ENCODE measurements at places on chromosomes 5 and 9. TPM values are rescaled to one million over a fixed set of nuclear protein-coding genes. Genes with fewer than 3 reads are reported as not detected.

SEMA4D gene
- total RNA-seq = 16.9 TPM

TMEM267 gene
- 22.5 TPM for total RNA-seq

DIPK1B gene
- 4.8 TPM for total RNA-seq

GDA gene
- not detected for total RNA-seq

RABEPK gene
- total RNA-seq = 9.9 TPM

- no peak for DNase-seq
These were observed 27.0 kb downstream of the CATSPER3 start for GRCh38 chr5:134994560-134995156.

DNA sequence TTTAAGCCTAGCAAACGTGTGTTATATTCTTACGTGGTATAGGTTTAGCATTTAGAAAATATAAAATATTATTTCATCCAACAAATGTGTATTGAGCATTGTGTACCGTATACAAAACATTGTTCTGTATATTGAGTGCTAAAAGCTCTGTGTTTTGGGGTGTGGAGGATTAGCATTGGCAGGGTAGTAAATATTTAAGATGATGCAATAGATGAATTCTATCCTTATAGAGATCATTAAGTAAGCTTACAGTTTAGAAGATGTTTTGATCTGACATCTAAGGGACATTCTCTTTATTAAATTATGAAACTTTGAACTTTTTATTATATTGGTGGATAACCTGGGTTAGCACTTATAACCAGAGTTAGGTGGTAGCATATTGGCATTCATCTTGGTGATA lies 48.5 kb upstream of the GLIPR2 start:
- no peak for DNase-seq

- no peak for DNase-seq
These were observed 73.0 kb downstream of the KCNIP1 start for GRCh38 chr5:170576602-170577535.

GRCh38 chr5:142432369-142432863 lies 107.6 kb upstream of the SPRY4 start:
- no peak for DNase-seq

DNA sequence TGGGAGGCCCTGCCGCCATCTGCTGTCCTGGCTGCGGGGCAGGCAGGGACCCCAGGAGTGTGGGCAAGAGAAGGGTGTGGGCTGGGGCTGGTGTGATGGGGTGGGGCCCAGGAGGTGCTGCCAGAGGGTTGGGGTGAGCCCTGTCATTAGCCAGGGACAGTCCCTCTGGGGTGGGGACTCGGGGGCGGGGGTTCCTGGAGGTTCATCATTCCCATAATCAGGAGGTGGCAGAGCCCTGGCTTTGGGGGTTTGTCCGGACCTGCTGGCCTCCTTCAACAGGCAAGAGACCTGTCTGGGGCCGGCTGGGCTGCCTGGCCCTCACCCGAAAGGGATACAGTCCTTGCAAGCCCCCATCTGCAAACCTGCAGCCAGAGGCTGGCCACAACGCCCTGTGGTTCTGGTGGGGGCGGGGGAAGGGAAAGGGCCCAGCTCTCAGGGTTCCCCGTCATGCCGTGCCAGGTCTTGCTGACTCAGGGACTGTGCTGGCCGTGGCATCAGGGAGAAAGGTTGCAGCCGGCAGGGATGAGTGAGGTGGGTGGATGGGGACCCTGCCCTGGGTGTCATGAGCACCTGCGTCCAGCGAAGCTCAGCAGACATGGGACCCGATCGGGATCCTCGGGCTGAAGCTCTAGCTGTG lies 65.2 kb downstream of the MRPL36 start:
- no peak for DNase-seq

- DNase-seq = no peak
These were observed 46.3 kb downstream of the FSTL4 start for GRCh38 chr5:133565993-133566392.
